ENCODE measurements at places on chromosomes 7 and 10. TPM values are rescaled to one million over a fixed set of nuclear protein-coding genes. Genes with fewer than 3 reads are reported as not detected.

GRCh38 chr10:14009371-14010100, 321.2 kb downstream of the FRMD4A start:
- no peak for DNase-seq

The CTAGE4 gene
- polyA plus RNA-seq: 8.0 TPM

The MGAM2 gene
- polyA plus RNA-seq: 0.20 TPM

The TRPV5 gene
- polyA plus RNA-seq: 1.8 TPM

GRCh38 chr10:131852176-131852822, 48.5 kb upstream of the PPP2R2D start:
- DNase-seq: no peak

DNA sequence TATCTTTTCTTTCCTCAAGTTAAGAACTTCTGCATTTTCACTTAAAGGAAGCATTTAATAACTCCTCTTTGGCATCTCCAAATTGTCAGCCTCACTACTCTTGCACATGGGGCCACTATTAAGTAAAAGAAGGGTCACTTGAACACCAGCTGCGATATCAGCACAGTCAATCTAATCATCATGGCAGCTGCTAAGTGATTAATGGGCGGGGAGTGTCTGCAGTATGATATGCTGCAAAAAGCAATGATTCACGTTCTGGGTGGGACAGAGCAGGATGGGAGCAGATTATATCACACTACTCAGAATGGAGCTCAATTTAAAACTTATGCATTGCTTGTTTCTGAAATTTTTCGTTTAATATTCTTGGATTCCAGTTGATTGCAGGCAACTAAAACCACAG, 447.4 kb upstream of the PFKP start:
- DNase-seq: no peak

The TET1 gene
- polyA plus RNA-seq: 15.1 TPM

GRCh38 chr7:47539398-47540052, 42.4 kb downstream of the TNS3 start:
- DNase-seq: no peak

The ABCA13 gene
- 0.97 TPM for polyA plus RNA-seq

DNA sequence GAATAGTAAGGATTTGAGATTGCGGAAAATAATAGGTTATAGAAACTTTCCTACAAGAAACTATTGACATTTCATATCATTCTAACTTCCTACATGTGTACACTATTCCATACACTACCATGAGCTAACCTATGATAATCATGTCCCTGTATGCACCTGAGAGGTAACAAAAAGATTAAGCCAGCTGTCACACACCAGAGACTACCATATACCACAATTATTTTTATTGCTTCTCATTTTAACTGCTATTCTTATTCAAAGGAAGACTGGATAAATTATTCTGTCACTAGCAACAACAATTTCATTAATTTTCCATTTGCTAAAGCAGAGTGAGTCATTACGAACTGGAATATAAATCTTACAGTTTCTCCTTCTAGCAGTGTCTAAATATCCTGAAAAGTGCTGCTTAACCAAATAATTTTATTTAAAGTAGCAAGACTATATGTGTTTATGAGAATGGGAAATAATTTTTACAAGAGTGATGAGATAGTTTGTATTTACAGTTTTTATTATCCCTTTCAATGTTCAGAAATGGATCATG, 235.6 kb upstream of the DKK1 start:
- DNase-seq: no peak

DNA sequence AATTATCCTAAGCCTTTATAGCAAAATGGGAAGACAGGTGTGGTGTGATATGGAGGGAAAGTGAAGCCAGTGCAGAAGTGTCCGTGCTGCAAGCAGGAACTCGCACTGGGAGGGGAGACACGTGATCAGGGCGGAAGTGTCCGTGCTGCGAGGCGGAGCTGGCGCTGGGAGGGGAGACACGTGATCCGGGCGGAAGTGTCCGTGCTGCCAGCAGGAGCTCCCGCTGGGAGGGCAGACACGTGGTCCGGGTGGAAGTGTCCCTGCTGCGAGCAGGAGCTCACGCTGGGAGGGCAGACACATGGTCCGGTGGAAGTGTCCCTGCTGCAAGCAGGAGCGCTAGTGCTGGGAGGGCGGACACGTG, 40.5 kb upstream of the PRKAR1B start:
- DNase-seq: no peak

GRCh38 chr10:131870411-131870810, 30.4 kb upstream of the PPP2R2D start:
- no peak for DNase-seq

The DKK1 gene
- polyA plus RNA-seq: 45.6 TPM

DNA sequence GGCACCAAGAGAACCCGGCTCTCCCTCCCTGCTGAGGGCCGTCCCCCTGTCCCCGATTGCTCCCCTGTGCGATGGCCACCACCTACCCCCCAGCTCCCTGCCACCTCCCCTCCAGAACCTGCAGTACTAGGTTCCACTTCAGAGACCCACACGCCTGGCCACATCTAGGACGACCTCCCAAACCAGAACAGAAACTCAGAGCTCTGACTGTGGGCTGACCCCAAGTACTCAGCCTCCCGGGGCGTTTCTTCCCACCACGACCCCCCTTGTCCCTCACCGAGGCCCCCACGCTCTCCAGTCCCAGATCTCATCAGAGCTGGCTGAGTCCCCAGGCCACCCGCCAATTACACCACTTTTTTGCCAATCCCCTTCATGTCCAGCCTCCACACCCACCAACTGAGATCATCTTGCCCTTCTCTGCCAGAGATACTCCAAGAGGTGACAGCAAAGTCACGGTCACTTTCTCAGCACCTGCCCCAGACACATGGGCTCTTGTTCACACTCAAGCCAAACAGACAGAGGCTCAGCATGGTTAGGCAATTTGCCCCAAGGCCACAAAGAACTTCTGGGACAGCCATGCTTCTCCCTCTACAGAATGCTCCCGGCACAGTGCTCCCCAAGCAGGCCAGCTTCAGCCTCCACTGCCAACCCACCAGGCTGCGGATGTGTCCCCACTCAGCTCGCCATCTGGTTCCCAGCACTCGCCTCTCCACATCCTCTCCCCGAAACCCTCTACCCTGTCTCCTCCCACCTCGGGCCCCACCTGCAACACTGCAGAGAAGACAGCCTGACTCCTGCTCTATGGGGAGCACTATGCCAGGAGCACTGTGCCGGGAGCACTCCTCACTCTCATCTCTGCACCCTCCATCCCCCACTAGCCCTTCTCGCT, 4.7 kb downstream of the TMEM120A start:
- no peak for DNase-seq

GRCh38 chr7:45162943-45163691, 5.5 kb downstream of the RAMP3 start:
- no peak for DNase-seq

DNA sequence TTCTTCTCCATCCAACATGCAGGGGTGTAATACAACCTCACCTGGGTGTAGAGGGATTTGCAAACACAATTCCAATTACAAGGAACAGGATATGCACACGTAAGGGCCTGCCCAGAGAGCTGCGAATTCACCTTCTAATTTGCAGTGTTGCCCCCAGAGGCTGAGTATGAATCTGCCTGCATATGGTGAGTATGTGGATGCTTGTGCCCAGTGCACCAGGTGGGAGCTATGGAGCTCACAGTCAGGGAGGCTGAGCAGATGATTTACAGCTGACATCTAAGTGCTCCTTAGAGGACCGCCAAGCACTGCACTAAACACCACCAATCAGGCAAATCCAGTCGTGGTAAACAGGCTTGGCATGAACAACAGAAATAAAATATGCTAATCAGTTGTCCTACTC, 132.0 kb downstream of the RELN start:
- no peak for DNase-seq

DNA sequence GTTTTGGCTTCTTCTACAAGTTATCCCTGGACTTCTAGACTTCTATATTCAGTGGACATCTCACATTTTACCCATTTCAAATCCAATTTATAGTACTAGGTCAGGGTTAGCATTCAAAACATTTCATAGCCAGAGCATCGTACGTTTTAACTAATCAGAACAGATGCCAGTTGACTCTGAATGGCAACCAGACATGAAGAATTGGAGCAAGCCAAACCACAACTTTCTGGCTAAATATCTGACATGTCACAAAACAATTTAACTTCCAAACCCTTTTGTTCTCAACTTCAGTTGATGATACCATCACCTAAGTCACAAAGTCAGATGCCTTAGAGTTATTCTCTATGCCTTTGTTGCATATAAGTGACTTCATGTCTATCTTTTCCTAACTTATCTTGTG, 1105.7 kb downstream of the XPNPEP1 start:
- DNase-seq: no peak

DNA sequence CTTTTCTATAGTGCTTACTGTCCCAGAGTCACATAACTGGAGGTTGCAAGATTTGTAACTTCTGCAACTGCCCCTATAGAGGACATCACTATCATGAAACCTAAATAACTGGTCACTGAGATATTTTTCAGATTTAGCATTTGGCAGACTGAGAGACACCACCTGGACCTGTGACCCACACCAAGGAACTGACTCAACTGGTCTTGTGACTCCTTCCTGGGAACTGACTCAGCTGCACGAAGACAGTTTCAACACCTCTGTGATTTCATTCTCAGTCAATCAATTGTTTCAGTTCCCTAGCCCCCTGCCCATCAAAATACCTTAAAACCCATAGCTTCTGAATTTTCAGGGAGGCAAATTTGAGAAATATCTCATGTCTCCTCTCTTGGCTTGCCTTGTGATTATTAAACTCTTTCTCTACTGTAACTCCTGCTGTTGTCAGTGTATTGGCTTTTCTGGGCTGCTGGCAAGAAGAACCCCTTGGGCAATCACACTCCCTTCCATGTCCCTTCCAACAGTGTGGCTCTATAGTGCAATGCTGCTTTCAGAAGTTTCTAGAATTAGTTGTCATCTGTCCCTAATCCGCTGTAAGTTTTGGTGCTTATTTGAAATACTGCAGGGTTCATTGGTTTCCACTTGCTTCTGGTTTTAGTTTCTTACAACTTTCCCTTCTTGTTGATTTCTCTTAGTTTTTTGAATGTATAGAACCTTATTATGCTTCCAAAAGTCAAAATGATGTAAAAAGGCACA, 127.8 kb upstream of the ADCY1 start:
- no peak for DNase-seq

- DNase-seq: no peak
Measured at GRCh38 chr7:36823353-36823752, 99.1 kb upstream of the AOAH start.

The MCM10 gene
- polyA plus RNA-seq: 13.0 TPM

The PLXDC2 gene
- polyA plus RNA-seq: 165 TPM

The SUN1 gene
- polyA plus RNA-seq: 132 TPM

The ADAM8 gene
- 0.99 TPM for polyA plus RNA-seq

The ADARB2 gene
- polyA plus RNA-seq: 0.96 TPM

The CFAP70 gene
- polyA plus RNA-seq: 17.2 TPM

All from left renal pelvis (tissue), 4 donors.